ENCODE measurements at places on chromosomes 7 and 10.

DNA sequence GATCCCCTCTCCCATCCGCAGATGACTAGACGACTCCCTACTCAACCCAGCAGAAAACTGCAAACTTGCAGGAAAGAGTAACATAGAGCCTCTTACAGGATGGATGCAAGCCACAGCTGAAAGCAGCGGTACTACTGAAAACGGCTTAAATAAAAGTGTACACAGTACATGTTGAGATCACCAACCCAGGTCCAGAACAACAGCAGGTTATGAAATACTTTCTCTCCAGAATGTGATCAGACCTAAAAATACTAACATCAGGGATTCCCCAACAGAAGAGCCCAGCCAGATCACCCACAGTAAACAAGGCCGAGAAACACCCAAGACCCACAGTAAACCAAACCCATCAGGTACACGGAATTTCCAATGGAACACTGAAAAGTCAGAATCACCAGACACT is 13.2 kb downstream of the ATE1 start:
- no peak for DNase-seq

GRCh38 chr10:67175354-67175753 is 249.5 kb downstream of the LRRTM3 start:
- no peak for DNase-seq

- peak; percentile 13 for DNase-seq
Observed at GRCh38 chr10:85995791-85996190, 370.8 kb downstream of the GRID1 start.

DNA sequence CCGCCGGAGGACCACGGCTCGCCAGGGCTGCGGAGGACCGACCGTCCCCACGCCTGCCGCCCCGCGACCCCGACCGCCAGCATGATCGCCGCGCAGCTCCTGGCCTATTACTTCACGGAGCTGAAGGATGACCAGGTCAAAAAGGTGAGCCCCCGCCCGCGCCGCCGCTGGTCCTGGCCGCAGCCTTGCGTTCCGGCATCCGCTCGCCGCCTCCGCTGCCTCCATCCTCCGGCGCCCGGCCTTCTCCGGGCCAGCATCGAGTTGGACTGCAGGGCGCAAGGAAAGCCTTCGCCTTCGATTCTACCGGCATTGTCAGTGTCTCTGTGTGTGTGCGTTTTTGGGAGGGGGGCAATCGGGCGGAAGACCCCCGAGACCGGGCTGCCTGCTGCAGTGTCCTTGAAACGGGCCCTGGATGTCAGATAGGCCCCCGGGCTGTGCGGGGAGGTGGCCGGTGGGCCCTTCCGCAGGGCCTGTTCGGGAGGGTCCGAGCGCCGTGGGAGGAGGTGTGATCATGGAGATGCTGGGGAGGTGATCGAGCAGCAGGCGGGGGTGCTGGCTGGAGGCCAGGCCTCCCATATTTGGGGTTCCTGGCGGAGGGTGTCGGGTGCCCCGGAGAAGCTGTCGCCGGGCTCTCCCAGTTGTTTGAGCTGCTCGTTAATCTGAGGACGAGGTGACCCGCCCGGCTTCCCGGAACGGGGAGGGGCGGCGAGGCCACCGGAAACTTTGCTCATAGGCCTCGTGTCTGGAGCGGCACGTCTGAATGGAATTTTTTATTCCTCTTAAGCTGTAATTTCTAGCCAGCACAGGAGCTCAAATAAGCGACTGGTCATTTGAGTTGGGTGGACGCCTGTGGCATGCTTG is 40.8 kb downstream of the HK1 start:
- peak; percentile 80 for DNase-seq

DNA sequence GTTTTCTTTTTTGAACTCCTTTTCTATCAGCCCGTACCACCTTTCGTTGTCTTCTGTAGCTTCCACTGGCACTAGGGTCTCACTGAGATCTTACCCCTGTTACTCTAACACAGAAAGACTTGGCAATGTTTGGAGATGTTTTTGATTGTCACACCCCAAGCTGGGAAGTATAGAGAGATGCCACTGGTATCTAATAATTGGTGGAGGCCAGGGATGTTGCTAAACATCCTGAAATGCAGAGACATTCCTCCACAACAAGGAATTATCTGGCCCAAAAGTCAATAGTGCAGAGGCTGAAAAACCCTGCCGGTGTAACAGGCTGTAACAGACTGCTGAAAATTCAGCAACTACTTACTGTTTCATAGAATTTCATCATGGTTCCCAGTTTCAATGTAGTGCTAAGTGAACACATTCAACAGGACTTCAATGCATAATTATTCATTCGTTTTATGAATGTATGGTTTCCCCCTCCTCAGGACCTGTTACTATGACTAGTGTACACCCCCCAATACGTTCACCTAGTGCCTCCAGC is 115.9 kb downstream of the TRIM24 start:
- DNase-seq = no peak
